ENCODE measurements at places on chromosomes 2 and 18.

GRCh38 chr2:46194856-46195255 is 102.4 kb upstream of the EPAS1 start:
- DNase-seq: no peak

GRCh38 chr2:215831296-215831913 is 181.9 kb downstream of the MREG start:
- no peak for DNase-seq

- DNase-seq: no peak
Observed at GRCh38 chr18:41128126-41128525, 826.9 kb upstream of the PIK3C3 start.

DNA sequence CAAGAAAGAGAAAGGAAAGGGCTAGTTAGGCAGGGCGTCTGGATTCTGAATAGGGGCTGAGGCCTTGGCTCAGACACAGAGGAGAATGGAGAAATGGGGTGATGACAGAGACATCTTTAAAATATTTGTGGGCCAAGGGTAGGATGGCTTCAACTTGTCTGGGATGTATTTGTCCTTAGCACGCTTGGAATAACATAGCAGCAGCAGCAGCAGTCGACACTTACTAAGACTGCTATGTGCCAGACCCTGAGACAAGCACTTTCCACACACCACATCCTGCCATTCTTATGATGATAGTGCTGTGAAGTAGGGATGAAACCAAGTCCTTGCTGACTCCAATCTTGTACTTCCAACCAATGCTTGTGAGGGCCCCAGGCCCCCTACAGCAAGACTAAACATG is 2.6 kb downstream of the IL1RL1 start:
- DNase-seq: no peak

GRCh38 chr2:61288070-61288841 is 126.3 kb downstream of the C2orf74 start:
- no peak for DNase-seq

GRCh38 chr2:127330753-127331152 is 36.8 kb upstream of the ERCC3 start:
- no peak for DNase-seq

DNA sequence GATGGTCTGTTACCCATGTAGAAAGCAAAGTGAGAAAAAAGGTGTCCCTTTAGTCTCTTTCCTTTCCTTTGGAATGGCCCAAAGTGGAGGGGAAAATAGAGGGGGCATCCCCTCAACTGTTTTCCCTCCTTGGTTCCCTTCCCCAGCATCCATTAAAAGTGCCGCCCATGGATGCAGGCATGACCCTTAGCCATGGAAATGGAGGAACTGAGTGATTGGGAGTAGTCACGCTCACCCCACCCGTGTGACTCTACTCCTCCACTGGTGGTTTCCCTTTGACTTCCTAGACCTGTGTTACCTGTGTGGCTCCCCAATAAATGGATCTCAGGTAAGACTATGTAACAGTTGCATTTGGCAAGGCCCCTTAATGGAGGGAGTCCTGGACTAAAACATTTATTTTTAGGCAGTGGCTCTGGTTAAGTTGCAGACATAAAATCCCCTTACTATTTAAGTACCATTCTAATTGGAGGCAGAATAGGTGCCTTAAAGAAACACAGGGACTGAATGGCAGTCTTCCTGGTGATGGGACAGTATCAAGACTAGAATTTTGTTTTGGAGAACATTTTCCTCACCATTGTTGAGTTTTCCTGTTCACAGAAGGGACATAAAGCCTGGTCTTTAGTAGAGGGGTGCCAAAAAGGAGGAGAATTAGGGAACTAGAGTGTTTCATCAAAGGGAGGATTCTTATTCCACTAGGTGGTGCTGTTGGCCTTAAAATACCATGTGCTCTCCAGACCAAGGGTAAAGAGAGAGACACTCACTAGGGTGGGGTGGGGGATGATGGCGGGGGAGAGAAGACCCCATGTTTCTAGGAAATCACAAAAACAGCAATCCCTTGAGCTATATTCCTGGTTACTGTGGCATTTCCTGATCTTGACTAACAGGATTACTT is 25.7 kb upstream of the PLA2R1 start:
- DNase-seq: no peak

- DNase-seq: no peak
Observed at GRCh38 chr18:36392164-36392978, 94.9 kb downstream of the FHOD3 start.

GRCh38 chr2:126750506-126750905 is 94.5 kb downstream of the GYPC start:
- no peak for DNase-seq

DNA sequence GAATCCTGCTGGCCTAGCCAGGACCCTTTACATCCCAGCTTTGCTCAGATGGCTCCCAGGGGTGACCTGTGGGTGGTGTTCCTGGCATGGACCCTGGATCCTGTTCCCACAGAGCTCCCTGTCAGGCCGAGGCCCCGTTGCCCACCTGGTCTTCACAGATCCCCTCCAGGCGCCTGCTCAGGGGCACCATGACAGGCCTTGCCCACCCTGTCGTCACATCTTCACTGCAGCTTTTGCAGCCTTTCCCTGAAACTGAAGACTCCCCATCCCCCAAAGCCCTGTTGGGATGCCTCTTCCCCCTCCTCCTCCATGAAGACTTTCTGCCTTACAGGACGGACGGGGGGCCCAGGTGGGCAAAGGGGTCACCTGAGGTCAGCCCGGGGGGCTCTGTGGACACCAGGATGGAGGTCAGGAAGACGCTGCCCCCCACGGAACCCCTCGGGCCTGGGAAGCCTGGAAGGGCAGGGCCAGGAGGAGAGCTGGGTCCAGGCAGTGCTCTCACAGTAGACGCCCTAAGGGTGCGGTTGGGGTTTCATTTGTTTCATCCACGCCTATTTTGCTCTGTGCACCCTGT is 13.0 kb upstream of the KIF1A start:
- DNase-seq: no peak

DNA sequence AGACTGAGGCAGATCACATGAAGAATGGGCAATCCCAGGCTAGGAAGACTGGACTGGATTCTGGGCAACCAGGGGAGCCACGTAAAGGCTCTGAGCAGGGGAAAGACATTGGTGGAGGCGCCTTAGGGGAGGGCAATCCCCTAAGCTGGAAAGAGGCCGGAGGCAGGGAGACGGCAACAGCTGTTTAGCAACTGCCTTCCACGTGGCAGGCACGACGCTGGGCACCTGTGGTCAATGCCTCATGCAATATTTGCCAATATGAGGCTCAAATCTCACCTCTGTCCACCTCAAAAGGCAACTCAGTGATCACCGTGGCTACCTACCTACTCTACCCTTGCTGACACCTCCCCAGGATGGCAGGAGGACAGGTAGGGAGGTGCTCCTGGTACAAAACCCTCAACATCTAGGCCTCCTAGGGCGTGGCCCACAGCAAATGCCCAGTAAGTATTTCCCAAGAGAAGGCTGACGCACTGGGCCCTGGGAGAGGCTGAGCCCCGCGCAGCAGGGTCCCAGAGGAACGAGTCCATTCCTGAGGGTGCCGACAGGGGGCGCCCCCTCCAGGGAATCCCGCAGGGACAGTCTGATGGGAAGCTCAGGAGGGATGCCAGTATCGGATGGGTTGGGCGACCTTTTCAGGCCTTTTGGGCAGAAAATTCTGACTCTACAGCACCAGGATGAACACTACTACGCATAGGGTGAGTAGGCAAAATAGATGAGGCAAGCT is 8.9 kb downstream of the BOLA3 start:
- DNase-seq: no peak

- no peak for DNase-seq
Observed at GRCh38 chr2:201996006-201996405, 37.6 kb upstream of the FZD7 start.

- no peak for DNase-seq
Observed at GRCh38 chr2:199467066-199467822, 9.5 kb upstream of the SATB2 start.

DNA sequence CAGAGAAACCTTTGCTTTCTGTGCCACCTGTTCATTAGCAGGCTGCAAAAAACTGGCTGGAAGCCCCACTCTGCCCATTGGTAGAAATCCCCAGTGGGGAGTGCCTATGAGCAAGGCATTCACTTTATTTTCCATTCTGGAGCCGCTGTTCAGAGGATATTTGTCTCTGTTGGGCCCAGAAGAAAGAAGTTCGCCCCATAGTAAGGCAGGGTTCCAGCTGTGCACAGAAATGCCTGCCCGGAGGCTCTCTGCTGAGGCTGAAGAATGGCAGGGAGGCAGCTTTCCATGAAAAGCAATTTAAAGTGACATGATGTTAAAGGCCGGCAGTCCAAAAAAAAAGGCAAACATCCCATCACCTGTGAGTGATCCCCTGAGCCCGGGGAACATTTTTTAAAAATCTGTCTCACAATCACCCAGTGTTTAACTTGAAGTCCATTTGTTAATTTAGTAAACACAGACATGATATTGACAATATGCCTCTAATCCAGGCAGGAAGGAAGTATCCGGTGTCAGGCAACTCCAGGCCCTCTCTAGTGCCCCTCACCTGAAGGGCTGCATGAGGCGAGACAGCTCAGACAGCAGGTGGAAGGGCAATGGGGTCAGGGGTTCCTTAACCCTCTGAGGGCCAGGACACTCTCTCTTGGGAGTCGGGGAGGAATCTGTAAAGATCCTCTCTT is 265.1 kb upstream of the SIX2 start:
- DNase-seq: no peak

DNA sequence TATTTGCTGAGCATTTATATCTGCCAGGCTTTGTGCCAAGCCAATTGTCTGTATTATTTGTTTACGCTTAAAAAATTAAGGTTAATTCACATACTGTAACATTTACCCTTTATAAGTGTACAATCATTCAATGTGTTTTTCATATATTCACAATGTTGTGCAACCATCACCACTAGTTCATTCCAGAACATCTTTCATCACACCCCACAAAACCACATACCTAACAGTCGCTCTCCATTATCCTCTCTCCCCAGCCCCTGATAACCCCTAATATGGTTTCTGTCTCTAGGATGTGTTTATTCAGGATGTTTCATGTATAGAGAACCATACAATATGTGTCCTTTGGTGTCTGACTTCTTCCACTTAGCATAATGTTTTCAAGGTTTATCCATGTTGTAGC is 234.1 kb downstream of the INSIG2 start:
- DNase-seq: no peak

DNA sequence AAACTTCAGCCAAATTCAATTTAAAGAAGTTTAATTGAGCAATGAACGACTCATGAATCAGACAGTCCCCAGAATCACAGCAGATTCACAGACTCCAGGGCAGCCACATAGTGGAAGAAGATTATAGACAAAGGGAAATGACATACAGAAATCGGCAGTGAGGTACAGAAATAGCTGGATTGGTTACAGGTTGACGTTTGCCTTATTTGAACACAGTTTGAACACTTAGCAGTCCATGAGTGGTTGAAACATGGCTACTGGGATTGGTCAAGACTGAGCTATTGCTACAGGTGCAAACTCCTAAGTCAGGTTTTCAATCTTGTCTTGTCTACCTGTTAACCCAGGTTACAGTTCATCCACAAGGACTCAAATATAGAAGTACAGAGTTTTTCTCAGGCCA is 169.6 kb downstream of the DLGAP1 start:
- no peak for DNase-seq

- no peak for DNase-seq
Observed at GRCh38 chr2:205024822-205025518, 479.7 kb downstream of the PARD3B start.

Data from effector memory CD8-positive, alpha-beta T cell (primary cell).